ENCODE measurements at places on chromosomes 2 and 18.

- DNase-seq: no peak
Observed at GRCh38 chr2:15313657-15314056, 247.5 kb downstream of the NBAS start.

DNA sequence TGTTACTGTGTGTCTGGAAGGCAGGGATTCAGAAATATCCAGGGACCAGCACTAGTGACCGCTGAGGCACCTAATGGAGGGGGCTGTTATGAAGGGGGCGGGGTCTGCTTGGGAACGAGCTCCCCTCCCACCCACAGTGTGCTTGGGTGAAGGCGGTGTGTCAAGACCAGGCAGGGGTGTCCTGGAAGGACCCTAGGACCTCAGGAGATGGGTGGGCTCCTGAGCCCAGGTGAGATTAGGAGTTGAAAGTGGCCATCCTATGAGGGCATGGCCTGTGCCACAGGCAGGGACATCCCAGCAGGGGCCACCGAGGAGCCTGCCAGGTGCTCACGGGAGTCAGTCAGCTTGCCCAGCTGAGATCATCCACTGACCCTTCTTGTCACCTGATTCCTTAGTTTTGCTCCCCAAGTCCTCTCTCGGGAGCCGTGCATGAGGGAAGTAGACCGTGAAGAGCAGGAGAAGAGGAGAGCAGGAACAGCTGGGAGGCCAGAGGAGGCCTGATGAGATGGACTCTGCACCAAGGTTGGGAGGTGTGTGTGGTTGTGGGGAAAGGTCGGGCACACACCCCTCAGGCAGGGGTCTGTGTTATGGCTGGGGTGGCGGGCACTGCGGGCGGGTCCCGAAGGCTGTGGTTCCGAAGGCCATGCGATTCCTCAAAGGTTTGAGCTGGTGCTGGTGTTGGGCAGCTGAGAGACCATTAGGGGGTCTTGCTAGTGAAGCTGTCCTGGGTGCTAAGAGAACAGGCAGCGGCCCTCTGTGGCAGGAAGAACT, 180.9 kb upstream of the HS6ST1 start:
- no peak for DNase-seq

DNA sequence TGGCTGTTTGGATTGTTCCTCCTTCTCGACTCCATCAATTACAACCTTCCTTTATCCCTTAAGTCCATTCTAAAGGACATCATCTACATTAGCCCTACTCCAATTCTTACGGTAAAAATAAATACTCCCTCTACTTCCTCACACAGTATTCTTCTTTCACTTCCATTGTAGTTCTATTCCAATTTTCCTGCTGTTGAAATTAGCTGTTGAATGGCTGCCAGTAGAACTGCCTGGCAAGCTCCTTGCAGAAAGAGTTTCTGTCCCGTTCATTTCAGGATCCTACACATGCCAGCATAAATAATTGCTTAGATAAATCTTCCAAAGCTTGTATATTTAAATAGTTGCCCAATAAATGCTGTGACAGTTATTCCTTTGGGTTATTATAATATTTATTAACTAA, 459.3 kb upstream of the TRIB2 start:
- DNase-seq: no peak

- DNase-seq: no peak
Observed at GRCh38 chr2:176088048-176088936, 4.2 kb upstream of the HOXD13 start.

DNA sequence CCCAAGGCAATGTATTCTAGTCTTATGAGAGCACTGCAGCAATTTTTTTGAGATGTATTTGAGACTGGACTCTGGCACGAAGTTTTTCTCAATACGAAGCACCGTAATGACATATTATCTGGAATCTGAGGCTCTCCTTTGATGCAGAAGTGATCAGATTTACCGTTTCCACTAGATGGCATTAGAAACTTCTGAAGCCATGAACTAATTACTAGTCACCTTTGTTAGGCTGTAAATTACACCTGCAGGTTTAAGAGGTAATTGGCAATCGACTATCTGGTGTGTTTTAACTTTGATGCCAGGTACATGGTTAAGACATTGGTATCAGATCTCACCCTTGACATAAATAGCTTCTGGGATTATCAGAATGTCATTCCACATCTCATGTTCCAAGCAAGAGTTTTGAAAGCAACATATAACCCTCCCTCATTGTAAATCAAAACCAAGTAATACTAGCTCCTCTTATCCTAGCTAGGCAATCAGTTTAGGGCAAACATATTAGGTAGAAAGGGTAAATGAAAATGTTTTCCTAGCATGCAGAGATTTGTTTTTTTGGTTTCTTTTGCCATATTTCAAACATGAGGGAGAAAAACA, 254.6 kb upstream of the SPRED2 start:
- no peak for DNase-seq

DNA sequence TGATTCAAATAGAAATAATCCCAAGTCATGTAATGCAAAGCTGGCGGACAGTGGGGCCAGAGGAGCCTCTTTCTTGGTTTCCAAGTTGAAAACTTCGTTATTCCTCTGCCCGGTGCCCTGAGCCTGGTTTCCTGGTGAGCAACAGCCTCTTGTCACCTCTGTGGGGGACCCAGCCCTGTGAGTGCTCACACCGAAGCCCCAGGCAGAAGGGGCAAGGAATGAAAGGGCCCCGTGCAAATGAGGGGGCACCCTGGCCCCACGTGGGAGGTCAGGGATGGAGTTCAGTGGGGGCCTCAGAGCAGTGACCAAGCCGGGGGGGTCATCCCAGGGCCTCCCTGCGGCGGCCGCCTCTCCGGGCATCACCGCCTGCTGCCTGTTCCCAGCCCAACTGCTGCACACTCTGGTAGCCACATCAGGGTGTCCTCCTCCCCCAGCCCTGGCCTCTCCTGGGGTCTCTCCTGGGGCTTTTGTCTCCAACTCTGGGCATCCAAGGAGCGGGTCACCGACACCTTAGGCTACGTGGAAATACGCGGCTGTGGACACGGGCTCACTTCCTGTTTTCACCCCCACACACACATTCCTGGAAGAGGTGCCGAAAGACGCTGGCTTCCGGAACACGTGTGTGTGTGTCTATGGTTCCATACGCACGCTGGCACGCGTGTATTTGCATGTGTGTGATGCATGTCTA, 64.5 kb downstream of the TWIST2 start:
- DNase-seq: no peak

DNA sequence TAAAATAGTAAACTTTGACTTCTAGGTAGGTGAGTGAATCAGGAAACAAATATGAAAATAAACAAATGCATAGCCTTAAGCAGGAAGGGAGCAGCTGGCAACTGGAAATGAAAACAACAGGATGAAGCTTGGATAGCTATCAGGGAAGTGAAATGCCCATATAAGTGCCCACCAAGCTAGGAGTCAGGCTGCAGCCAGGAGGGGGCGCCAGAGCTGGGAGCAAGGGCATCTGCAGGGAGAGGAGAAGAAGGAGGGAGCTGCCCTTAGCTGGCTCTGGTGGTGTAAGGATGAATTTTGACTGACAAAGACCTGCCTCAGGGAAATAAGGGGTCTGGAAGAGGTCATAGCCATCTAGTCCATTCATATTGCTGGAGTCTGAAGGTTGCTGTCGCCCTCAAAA, 298.3 kb downstream of the TDRD15 start:
- no peak for DNase-seq

GRCh38 chr2:219049282-219049681, 8.0 kb upstream of the CFAP65 start:
- no peak for DNase-seq

- no peak for DNase-seq
Observed at GRCh38 chr2:63056107-63057050, 5.7 kb downstream of the OTX1 start.

DNA sequence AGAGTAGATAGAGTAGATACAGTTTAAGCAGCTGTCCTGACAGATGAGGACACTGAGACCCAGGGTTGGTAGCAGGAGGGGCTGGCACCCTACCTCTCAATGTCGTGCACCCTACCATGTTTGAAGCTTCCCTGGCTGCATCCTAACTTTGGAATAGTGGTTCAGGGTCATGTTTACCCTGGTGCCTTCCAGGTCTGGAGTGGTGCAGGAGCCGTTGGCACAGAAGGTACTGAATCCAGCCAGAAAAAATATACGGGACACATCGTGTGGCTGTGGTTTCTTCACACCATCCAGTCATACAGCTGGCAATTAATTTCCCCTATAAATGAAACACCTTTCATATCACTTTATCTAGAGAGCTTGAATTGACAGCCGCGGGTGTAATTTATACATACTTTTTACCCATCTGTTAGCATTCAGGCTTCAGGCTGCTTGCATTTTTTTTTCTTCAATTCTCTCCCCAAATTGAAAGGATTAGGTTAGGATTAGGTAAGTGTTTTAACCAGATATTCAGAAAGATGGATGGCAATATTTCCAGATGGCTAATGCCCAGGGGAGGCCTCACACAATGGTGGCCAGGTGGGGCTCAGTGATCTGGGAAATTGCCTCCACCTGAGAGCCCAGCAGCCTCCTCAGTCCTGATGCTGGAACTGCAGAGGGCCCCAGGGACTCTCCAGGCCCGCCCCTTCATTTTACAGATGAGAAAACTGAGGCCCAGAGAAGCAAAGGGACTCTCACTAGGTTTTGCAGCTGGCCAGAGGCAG, 127.0 kb downstream of the CELF4 start:
- DNase-seq: no peak

DNA sequence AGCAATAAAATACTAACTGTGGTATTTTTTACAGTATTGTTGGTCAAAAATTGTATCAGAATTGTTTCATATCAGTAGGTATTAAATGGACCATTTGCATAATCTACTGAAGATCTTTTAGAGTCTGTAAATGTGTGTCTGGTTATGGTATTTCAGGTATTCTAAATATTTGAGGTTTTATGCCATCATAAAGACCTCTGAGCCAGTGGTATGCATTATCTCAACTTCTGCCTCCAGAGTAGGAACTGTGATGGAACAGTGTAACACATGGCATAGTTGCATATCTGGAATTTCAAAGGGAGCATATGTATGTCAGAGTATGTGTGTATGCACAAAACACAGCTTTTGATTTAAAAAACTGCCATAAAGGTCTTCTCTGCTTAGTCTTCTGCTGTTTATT, 15.4 kb downstream of the GREB1L start:
- DNase-seq: no peak

DNA sequence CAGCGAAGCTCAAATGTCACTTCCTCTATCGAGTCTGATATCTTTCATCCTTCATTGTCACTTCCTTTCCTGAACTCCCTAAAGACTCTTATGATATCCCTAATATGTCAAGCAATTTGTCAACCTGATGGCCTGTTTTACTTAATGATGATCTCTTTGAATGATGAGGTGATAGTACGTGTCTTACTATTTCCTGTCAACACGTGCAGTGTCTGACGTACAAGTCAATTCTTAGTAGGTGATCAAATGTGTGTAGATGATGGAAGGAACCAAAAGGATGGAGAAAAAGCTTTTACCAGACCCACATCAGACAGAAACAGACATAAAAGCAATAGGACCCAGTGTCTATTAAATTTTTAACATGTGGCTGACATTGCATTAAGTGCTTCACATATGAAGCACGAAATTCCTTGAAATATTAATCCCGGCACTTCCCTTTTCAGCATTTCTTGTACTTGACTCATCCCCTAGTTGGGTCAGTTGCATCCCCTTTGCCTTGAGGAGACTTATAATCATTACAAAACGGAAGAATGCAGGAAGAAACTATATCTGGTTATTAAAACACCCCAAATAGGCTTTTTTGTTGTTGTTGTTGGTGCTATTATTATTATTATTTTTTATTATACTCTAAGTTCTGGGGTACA, 108.6 kb upstream of the NYAP2 start:
- DNase-seq: no peak

GRCh38 chr2:38719706-38720105, 31.5 kb downstream of the SRSF7 start:
- no peak for DNase-seq

GRCh38 chr2:236014408-236015131, 153.6 kb downstream of the GBX2 start:
- no peak for DNase-seq

- no peak for DNase-seq
Observed at GRCh38 chr2:203326356-203326755, 1.8 kb upstream of the ABI2 start.

DNA sequence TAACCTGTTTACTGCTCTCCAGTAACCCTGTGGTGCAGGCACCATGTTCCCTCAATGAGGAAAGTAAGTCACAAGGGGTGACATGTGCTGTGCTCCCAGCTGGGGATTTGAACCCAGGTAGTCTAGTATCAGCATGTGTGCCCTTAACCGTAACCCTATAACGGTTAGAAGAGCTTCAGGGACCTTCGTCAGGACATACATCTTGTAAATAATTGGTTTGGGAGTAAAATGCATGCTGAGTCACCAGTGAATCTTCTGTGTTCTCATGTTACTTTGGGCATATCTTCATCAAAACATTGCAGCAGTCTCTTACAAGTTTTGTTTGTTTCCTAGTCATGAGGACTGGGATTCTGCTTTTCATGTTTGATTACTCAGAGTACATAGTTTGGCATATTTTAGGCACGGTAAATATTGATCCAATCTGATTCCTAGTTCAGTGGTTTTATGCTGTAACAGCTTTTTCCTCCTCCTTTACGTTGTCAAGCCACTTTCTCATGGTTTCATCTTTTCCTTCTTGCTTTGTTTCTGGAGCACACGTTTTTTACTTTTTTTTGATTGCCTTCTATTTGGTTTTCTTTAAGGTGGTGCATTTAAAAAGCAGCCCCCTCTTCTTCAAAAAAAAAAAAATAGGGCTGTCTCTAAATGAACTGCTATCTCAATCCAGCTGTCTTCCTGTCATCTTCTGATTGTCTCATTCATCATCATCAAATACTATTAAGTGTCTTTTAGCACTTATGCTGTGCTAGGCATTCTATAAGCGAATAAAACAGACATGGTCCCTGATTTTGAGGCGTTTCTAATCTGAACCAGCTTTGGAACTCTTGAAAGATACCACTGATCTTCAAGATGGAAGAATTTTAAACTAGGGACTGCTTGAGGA, 50.4 kb downstream of the CLIP4 start:
- no peak for DNase-seq

GRCh38 chr2:238690511-238690910, 157.4 kb upstream of the TWIST2 start:
- DNase-seq: no peak

DNA sequence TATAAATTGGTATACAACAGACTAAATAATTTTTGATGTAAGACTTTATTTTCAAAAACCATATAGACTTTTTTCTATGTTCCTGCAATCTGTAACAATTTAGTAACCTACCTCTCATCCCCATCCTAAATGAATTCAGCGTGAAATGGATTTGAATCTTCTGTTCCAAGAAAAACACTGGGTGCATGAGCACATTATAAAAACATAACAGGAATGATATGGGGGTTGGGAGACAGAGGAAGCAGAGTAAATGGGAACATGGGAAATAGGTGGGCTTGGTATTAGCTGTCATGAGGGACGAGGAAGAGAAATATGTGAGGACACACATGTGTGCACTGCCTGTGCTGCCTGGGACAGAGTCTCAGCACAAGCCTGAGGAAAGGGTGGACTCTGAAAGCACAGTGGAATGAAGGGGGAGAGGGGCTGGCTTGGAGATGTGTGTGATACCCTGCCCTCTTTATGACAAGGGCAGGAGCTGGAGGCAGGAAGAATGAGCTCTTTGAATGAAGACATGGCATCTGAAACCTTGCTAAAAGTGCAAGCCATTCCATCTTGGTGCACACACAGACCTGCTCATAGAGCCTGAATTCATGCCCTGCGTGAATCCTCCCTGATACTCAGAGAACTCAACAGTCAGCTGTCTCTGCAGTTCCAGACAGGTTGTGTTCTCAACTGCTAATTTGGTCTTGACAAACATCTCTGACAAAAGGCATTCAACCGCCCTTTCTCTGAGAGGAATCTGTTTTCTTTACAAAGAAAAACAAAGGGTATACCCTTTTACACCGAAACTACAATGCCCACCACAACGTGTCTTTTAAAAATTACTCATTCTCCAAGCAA, 66.6 kb downstream of the EPB41L3 start:
- no peak for DNase-seq
